ENCODE measurements at places on chromosomes 11 and 22.

DNA sequence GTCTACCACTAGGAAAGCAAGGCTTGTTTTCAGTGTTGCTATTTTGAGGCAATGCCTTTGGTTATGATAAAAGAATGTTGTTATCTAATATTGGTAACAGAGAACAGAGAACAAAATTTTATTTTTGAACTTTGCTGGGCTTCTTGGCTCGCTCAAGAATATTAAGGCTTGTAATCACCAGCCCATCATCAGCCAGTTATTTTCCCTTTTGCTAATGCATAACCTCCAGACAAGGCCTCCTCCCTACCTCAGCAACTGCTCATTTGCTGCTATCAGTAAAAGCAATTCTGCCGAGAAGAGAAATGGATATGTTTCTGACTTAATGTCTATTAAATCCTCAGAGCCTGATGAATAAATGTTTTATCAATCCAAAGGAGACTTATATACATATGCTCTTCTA, 8.9 kb downstream of the MTMR2 start:
- DNase-seq, result no peak

DNA sequence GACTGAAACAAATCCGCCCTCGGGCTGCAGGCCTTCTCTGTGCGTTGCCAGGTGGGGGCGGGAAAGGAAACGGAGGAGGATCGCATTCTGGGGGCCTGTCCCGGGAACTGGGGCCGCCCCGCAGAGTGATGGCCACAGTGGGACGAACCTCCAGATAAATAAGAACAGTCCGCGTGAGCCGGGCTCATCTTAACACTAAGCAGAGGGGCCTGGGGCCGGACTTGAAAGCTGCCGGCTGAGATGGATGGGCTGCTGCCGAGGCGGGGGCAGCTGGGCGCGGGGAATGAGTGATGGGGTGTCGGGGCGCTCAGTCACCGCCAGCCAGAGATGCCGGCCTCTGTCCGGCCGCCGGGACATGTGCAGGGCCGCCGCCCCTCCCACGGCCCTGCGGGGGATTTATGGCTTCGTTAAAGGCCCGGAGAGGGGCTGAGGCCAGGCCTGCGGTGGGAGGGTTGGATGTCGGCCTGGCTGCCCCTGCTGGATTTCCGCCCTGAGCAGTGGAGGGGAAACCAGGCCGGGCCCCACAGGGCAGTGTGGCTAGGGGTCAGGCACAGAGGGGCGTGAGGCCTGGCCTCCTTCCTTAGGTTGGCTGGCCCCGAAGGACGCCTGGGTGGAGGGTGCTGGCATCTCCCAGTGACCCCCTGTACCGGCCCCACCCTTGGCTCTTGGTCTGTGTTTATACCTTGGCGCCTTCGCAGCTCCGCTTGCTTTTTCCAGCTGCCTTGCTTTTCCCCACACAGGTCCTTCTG, 45.3 kb upstream of the CD82 start:
- DNase-seq, result no peak

GRCh38 chr22:48223488-48224190, 1461.2 kb downstream of the TBC1D22A start:
- no peak for DNase-seq

DNA sequence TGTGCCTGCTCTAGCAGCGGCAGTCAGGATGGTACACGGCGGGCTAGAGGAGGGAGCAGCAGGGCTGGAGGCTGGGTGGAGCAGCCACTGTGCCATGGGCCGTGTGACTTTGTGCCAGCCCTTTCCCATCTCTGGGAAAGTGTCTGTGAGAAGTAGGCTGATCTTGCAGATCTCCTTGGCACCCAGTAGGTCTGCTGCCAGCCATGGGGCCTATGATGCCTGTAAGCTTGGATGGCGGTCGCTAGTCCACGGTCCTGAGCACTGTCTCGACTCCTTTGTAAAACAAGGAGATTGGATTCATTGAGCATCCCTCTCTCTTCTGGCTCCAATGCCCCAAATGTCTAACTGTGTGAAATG, 22.6 kb downstream of the AMPD3 start:
- DNase-seq, result no peak

DNA sequence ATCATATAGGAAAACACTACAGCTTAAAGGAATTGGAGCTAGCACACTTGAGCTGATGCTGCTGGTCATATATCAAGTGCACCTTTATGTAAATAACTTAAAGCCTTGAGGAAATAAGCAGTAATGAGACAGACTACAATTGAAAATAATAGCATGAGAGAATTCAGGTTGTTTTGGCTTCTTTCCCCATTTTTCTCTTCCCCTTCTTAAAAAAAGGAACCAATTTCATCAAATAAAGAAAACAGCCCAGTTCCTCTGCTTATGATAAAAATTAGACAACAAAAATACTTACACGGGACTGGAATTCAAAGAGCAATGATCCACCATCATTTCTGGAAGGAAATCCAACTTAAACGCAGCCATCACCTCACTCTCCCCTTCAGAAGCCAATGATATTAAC, 50.2 kb upstream of the RAPSN start:
- DNase-seq, result no peak

- no peak for DNase-seq
Observed at GRCh38 chr11:20060181-20060580, 100.1 kb downstream of the DBX1 start.

DNA sequence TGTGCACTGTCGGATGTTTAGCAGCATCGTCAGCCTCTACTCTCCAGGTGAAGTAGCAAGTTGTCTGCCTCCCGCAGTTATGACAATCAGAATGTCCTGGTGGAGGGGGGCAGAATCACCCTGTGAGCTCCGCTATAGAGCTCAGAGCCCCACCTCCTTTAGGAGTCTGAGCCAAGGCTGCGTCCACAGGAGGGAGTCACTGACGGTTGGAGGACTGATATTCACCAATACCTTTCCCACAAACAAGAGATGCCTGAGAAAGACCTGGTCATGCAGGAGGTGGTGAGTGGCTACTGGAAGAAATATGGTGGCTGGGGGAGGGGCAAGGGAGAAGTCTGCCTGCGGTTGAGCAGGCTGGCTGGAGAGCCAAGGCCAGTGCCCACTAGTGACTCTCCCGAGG, 41.7 kb upstream of the ADA2 start:
- no peak for DNase-seq

- DNase-seq, result no peak
Observed at GRCh38 chr11:2512431-2513407, 67.9 kb downstream of the KCNQ1 start.

DNA sequence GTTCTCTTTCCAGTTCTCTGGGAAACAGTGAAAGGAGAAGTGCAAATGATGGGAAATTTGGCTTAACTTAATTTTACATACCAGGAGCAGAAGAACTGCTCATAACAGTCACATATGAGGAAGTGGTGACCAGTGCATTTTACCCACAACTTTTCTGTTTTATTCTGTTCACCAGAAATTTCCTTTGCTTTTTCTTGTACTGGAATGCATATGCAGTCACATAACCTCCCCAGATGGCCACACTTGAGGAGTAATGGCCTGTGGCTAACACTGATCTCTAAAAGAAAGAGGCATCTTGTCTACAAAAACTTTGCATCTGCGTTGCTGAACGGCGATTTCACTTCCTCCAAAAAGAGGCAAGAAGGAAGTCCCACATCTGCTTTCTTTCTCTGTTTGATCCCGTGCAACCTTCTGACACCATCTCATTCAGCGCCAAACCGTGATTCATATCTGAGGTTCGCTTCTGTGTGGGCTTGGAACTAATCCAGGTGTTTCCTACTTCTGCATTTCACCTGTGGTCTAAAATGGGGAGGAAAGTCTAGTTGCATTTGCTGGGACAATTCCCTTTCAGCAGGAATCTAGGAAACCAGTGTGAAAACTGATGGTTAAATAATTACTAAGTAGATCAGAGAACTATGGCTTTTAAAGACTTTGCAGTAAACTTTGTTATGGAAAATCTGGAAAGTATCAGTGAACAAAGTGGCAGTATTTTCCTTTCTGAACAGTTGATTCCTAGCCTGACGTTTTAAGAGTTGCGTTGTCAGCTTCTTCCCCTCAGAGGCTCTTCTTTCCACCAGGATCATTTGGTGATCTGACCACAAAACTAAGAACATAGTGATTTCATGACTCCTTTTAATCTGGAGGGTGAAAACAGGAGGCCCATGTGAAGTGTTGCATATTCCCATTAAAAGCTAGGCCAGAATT, 4.2 kb upstream of the MPEG1 start:
- peak; percentile 63 for DNase-seq

DNA sequence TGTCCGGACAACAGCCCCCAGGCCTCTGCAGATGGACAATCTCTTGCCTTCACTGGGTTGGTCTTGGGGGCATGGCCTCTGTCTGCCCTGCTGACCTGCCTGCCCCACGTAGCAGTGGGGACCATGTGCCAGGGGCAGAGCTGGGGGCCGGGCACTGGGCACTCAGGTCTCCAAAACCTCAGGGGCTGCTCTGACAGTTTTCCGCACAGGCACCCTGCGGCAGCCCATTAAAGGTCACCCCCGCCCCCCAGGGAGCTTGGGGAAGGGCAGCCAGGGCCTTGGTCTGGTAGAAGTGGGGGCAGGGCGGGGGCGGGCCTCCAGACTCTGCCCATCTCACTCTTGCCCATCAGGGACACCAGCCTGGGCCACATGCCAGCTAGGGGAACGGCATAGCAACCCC, 49.9 kb downstream of the WNT7B start:
- no peak for DNase-seq

GRCh38 chr11:72112143-72112977, at the start of gene ANAPC15:
Gene ANAPC15 (minus strand): TSS chr11:72112695. CDS start chr11:72111276, 1,419 bp downstream.
- DNase-seq, result peak; percentile 99

GRCh38 chr11:86811637-86812321, 11.4 kb downstream of the PRSS23 start:
- DNase-seq, result no peak

- no peak for DNase-seq
Observed at GRCh38 chr11:79414041-79414440, 26.8 kb downstream of the TENM4 start.

DNA sequence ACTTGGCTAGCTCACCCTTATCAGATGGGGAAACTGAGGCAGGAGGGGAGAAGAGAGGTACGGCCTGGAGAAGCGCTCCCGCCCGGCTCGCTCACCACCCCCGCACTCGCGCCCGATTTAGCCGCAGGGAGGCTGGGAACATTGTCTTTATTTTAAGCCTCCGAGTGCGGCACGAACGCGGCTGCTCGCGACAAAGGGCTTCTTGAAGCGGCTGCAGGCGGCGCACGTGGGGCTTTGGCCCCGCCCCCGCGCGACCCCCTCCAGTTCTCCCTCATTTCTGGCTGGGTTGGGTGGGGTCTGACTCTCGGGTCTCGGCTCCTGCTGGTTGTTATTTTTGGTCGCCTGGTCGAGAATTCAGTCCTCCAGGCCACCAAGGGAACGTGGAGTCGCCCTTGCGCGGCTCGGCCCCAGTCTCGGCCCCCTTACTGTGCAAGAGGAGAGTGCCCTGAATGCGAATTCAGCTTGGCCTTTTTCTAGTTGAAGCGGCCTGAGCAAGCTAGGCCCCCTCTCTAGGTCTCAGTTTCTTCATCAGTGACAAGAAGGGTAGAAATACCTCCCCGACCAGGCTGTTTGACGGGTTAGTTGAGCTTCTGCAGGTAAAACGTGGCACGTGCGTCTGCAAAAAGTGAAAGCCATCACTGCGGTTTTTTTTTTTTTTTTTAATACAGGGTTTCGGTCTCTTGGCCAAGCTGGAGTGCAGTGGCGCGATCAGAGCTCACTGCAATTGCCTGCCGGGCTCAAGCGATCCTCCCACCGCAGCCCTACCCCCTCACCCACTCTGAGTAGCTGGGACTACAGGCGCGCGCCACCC, 2.6 kb upstream of the CHRM1 start:
- DNase-seq, result no peak

GRCh38 chr22:50072167-50072555, 13.1 kb downstream of the MLC1 start:
- DNase-seq, result no peak

DNA sequence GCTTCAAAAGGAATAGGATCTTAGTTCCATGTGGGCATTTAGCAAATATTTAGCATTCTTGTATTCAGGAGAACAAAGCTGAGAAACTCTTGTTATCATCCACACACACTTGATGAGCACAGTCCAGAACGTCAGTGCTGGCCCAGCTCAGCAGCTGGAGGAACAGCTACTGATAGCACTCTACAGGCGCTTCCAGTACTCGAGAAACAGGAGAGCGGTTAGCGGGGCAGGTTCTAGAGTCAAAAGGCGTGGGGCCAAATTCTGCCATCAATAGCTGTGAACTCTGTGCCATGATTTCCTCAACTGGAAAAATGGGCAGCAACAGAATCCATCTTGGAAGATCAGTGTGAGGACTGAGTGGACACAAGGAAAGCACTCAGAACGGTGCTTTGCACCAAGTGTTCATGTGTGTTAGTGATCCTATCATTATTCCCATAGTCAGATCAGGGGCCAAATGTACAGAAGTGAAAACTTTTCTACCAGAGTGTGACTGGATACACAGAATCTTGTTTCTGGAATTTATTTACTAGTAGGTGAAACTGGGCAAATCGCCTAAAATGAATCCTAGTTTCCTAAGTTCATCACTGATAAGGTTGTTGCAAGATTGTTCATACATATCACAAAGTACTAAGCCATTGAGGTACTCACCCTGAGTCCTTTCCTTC, 3.2 kb downstream of the JOSD1 start:
- DNase-seq, result no peak

GRCh38 chr11:3006505-3007260, 14.6 kb upstream of the NAP1L4 start:
- peak; percentile 59 for DNase-seq

- peak; percentile 76 for DNase-seq
Observed at GRCh38 chr22:44550711-44551491, 52.9 kb upstream of the RTL6 start.

GRCh38 chr22:42664976-42665831, 16.0 kb upstream of the CYB5R3 start:
- peak; percentile 66 for DNase-seq

GRCh38 chr11:127412234-127412633, 411.7 kb upstream of the KIRREL3 start:
- no peak for DNase-seq

- peak; percentile 62 for DNase-seq
Observed at GRCh38 chr11:69949327-69949726, 128.8 kb upstream of the ANO1 start.

DNA sequence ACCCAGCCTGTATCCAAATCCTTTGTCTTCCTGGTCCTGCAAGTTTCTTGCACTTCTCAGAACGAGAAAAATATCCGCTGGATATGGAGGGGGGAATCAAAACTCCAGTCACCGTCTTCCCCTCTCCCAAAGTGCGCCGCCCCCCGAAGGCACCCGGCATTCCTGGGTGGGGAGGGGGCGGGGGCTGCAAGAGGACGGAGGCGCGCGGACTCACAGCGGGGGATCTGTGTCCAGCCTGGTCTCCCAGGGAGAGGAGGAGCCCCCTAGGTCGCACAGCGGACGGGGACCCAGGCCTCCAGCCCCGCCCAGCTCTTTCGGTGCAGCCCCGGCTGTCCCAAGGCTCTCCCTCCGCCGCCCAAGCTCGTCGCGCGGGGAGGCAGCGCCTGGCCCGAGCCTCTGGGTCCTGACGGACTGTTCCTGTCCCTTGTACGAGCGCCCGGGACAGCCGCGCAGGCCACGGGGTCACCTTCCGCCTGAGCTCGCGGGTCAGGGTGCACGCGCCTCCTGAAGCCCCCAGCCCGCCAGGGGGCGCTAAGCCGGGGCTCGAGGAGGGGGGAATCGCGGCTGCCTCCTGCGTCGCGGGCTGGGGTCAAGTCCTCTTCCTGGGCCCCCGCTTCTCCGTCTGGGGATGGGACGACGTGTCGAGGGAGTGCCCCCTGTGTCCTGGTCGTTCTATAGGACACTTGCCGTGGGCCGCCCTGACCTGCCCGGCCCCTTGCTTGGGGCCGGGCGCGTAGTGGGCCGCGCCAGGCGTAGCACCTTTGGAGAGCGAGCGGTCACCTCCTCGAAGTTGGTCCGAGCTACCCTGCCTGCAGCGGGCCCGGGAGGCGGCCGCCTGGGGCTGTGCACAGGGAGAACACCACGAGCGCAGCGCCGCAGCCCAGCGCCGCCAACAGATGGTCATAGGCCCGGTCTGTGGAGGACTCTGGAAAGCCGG, 2.4 kb upstream of the WNT11 start:
- peak; percentile 67 for DNase-seq
